ENCODE measurements at places on chromosomes 6 and 20.
A peak's percentile ranks its signal among the peaks of the same experiment; 100 is the strongest.

DNA sequence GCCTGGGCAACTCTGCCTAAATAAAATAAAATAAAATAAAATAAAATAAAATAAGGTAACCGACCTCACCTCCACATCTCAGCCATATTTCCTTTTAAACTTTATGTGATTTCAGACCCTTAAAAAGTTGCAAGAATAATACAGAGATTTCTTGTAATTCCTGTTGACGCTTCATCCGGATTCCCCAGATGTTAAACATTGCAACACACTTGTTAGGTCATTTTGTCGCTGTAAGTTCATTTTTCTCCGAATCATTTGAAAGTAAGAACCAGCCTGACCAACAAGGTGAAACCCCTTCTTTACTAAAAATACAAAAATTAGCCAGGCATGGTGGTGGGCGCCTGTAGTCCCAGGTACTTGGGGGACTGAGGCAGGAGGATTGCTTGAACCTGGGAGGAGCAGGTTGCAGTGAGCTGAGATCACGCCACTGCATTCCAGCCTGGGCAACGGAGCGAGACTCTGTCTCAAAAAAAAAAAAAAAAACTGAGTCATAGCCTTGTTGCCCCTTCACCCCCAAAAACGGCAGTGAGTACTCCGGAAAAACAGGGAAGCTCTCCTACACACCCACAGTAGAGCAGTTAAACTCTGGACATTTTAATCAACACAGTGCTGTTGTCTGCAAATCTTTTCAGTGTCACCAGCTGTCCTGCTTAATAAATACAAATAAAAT lies 5.9 kb downstream of the PYGB start:
- no peak for DNase-seq

- DNase-seq = peak; percentile 82
Observed at GRCh38 chr6:1485678-1486077, 96.3 kb downstream of the FOXF2 start.

DNA sequence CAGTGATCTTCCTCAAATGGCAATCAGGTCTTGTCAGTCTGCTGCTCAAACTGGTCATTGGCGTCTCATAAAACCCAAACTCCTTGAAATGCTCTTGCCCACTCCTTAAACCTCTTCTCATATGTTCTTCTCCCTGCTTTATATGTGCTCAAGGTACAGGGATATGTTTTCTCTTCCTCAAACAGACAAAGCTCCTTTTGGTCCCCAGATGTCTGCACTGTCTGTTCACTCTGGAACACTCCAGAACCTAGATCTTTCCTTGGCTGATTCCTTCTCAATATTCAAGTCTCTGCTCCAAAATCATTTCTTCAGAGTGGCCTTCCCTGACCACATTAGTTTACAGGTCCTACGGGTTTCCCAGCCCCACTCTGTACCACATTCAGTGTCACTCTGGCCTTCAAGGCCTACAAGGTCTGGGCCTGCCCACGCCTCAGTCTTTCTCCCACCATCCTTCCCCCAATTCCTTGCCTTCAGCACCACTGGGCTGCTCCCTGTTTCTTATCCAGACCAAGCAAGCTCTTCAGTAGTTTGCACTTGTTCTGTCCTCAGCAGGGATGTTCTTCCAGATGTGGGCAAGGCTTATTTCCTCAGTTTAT lies 9.0 kb downstream of the THEMIS start:
- DNase-seq = no peak

GRCh38 chr6:136039185-136039584 lies 187.7 kb downstream of the PDE7B start:
- DNase-seq = no peak

DNA sequence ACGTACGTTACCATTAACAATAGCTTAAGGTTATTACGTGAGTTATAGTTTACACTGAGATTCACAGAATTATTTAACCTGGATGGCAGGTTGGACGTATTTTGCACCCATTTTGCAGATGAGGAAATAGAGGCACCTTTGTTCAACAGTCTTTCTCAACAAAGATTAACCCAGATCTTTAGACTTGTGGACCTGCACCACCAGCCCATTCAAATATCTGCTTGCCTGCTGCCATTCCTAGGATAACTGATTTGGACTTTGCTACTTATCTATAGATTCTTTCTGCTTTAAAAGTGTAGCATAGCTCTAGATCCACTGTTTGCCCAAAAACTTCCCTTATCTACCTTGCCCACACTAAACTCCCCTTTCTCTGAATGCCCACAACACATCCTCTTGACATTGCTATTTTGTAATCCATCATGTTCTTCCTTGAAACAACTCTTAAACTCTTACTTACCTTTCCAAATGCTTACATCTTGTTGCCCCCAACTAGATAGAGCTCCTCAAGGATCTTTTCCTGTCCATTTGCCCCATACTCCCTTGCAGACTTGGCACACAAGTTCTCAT lies 56.4 kb upstream of the TNFAIP3 start:
- DNase-seq = no peak

Data from NCI-H226 (cell line).